ENCODE measurements at places on chromosomes 11 and 22.

- no peak for DNase-seq
These were observed 3.5 kb upstream of the RAB1B start for GRCh38 chr11:66264914-66265313.

GRCh38 chr11:1916132-1916985 is 3.1 kb upstream of the TNNT3 start:
- no peak for DNase-seq

- no peak for DNase-seq
These were observed 68.2 kb upstream of the SESN3 start for GRCh38 chr11:95299078-95299679.

- no peak for DNase-seq
These were observed 18.1 kb upstream of the MYH9 start for GRCh38 chr22:36405671-36406538.

DNA sequence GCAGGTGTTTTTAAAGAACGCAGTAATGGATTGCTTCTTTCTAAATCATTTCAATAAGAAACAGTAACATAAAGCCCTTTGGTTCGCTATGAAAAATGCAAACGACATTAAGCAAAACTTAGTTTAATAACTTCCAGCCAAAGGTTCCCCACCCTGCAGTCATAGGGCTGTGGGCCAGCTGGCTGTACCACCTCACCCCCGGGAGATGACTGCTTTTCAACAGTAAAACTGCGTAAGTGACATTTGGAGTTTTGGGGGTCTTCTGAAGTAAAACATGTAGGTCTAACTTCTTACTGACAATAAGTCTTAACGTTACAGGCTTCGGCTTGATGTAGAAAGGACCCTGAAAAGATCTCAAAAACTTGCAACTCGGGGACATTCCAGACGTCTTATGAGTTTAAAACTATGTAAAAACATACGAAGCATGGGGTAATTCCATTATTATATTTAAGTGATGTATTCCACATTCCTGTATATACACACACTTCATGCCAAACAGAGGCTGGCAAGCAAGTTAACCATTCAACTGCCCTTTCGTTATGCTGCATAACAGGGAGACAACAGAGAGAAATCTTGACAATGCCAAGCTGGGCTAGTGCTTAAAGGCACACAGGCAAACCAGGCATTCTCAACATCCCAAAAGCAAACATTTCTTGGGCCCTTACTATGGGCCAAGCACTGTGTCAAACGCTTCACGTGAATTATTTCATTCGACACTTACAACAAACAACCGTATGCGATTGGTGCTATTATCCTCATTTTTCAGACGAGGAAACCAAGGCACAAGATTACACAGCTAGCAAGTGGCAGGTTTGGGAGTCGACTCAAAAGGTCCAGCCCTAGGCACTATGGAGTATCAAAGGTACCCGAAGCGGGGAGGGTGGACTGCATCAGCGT is 1.2 kb downstream of the MRTFA start:
- no peak for DNase-seq

GRCh38 chr11:11461473-11461872 is 108.4 kb upstream of the CSNK2A3 start:
- no peak for DNase-seq

Measured in NCI-H187 (cell line).